Pulmonary artery endothelial cell (primary cell): ENCODE measurements at places on chromosomes 3 and 15. TPM values are rescaled to one million over a fixed set of nuclear protein-coding genes. Genes with fewer than 3 reads are reported as not detected.

DNA sequence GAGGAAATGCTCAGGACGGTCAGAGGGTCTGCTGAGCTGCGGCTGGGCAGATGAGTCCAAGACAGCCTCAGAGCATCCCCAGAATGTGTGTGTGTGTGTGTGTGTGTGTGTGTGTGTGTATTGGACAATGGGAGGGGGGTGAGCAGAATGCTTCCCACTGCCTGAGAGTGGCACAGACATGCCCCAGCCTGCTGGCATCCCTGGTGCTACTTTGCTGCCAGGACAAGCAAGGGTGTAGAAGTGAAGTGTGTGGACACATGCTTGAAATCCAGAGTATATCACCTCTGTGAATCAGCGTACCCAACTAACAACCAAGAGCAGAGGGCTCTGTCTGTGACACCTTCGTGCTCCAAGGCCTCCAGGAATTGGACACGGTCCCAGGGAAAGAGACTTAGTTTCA lies 76.3 kb downstream of the SLC9A9 start:
- DNase-seq = no peak

DNA sequence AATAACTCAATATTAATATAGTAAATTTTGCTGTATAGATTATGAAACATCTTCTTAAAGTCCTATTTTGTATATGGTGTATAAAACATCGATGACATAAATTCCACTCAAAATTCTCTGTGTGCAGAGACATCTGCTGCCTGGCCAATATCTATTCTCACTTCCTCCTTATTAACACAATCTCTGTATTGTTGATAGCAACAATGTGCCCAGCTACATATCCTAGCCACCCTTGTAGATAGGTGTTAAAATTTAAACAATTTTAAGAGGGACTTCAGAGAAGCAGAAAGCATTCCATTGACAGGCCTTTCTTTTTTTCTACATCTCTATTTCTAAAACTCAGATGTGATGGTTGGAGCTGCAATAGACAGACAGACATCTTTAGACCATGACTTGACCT lies 72.3 kb downstream of the FGF12 start:
- DNase-seq = no peak

DNA sequence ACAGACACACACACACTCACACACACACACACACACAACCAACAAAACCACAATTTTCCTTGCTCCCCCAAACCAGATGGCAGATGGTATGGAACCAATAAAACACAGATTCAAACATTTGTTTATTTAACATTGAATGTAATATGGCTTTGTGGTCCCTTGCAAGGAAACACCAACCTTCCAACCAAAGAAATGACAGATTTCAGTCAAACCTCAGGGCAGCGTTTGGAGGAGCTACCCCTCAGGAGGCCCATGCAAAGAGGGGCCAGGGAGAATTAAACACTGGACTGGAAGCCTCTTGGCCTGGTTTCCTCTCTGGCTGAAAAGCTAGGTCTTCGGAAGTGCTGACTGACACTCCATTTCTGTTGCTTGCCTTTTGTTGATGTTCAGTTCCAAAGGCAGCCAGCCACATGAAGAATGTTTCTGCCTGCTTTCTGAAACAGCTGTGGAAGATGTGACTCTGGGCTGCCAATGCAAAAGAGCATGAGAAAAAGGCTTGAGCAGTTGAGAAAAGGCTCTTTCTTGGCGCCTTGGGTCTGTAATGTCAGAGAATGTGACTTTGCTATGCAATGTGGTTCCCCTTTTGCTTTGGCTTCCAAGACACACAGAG lies 296.1 kb downstream of the RPLP1 start:
- DNase-seq = no peak

- peak; percentile 100 for DNase-seq
These were observed 116.0 kb downstream of the XXYLT1 start for GRCh38 chr3:195154793-195155535.

GRCh38 chr3:133676336-133677118 lies 14.8 kb upstream of the TOPBP1 start:
- DNase-seq = no peak

GRCh38 chr3:27325419-27325818 lies 43.8 kb downstream of the NEK10 start:
- DNase-seq = no peak

GRCh38 chr3:62876064-62876463 lies 848 bp upstream of the CADPS start:
- peak; percentile 7 for DNase-seq

- DNase-seq = no peak
These were observed 216.3 kb upstream of the LRTM1 start for GRCh38 chr3:55144015-55144673.

DNA sequence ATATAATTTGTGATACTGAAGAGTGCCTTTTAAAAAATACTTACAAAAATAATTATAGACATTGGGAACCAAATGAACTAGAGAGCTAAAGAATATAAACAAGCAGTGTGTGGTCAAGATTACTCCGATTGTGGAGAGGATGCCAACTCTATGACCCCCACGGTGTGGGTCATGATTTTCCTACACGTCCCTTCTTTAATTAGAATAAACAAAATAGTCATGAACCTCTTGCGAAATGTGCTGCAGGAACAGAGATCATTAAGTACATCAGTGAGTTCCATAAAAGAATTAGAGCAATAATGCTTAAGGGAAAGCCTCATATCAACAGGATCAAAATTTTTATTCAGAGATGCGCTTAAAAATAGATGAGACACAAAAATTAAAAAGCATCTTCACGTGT lies 476.6 kb upstream of the ROBO1 start:
- no peak for DNase-seq

DNA sequence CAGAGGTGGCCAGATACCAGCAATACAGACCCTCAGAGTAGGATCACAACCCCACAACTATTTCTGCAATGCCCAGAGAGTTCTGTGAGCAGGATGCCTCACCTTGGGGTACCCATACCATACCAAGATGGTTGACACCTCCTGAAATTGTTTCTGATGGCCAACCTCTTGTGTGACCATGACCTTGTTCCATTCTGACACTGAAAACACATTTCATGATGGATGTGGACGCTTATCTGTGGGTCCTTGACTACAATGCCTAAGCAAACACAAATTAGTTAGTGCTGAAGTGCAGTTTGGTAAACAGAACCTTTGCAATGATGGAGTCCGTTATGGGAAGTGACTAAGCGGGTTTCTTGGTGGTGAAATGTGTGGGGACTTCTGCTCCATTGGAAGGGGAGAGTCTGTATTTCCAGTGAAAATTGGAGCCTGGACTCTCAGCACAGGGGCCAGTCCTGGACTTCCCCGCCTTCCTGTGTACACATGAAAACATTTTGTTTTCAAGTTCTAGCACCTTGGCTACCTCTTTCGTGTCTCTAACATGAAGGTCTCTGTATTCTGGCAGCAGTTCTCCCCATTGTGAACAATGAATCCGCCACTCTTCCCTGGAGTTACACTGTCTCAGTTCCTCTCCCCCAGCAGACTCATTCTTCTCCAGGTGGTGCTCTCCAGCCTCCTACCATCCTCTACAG lies 106.2 kb downstream of the XXYLT1 start:
- no peak for DNase-seq

- no peak for DNase-seq
These were observed 76.7 kb upstream of the RNU6-1 start for GRCh38 chr15:67916565-67916964.

DNA sequence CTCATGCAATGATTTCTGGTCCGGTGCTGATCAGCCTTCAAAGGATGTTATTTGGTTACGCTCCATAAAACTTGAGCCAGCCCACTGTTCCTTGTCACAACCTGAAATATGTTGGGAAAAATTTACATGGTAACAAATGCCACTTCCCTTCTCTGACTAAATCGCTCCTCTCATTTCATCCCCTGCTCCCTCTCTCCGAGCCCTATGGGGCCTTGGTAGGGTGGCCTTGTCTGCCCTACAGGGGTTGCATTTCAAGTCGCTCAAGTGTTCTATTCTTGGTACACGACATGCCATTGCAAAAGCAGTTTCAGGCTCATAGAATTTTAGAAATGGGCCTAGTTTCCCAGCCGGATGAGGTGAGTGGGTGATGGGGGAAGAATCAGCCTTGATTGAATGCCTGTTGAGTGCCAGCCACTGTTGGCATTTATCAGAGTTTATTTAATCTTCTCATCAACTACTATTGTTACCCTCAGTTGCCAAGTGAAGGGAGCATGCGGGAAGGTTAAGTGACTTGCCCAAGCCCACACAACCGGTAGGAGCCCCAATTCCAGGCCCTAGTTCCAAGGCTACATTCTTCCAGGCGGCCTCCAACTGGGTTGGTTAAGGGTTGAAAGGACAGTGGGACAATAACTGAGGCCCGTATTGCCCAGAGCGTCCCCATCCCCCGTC lies 961 bp upstream of the ABHD2 start:
- DNase-seq = no peak

- peak; percentile 44 for DNase-seq
These were observed 55.9 kb downstream of the CGNL1 start for GRCh38 chr15:57432141-57432741.

DNA sequence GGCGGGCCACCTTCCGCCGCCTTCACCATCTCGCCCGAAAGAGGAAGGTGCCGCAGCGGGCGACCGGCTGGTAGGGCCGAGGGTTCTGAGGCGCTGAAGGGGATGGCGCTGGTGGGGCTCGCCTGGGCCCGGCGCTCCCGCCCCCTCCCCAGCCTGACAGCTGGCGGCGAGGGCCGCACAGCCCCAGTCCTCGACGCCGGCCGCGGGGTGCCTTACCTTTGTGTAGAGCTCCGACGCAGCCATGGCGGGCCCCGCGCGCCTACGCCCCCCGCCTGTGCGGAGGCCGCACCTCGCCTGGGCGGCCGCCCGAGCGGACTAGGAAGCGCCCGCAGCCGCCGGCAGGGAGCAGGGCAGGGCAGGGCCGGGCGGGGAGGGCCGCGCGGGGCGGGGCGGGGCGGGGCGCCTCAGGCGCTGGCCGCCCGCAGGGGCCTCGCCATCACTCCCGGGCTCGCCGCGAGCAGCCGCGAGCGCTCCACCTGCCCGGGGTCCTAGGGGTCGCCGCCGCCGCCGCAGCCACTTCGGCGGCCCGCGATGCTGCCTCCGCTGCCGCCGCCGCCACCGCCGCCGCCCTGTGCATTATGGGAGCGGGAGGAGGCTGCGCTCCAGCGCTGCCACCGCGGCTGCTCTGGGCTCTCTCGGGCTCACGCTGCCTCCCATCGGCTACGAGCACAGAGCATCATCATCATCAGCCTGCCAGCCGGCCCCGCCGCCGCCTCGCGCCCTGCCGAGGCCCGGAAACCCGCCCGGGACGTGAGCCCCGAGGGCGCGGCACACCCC lies at the start of gene MYO5A:
TSS of gene MYO5A (minus strand) at position 317 of the 777 bp plus-strand sequence. CDS start at position 243, 74 bp downstream.
- peak; percentile 36 for DNase-seq

- peak; percentile 24 for DNase-seq
These were observed 100.6 kb downstream of the SUCNR1 start for GRCh38 chr3:151974067-151974466.

DNA sequence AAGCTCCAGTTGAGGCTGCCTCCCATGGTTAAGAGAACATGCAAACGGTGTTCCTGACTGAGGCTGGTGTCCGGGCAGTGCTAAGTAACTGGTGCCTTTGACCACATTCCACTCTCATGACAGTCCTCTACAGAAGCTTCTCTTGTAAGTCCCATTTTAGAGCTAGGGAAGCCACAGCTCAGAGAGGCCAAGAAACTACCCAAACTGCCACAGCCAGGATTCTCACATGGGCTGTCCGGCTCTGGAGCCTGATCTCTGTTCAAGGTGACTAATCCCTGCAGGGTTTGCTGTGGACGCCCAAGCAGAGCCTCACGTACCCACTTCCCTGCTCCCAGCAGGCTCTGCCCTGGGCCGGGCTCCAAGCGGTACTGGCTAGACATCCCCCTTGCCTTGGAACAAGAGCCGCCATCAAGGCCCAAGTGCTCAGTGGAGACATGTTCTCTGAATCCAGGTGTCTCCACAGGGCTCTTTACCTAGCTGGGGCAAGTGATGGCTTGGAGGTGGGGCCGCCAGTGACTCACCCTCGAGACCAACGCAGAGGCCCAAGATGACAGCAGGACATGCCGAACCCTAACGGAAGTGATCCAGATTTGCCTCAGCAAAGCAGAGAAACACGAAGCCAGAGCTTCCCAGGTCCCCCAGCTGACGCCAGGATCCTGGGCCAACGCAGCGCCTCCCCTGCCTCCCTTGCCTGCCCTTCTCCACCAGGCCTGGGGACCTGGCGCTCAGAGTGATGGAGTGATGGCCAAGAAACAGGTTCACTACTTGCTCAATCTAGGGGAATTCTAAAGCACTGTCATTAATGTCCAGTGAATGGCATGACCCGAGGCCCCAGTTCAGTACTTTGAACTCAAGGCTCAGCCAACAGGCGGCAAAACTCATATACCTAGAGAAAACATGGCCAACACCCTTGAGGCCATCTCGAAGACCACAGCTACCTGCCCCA lies 24.4 kb downstream of the KLHL25 start:
- no peak for DNase-seq

- DNase-seq = no peak
These were observed 89.1 kb upstream of the ALCAM start for GRCh38 chr3:105277656-105278055.

GRCh38 chr3:123745184-123745855 lies 138.8 kb downstream of the MYLK start:
- DNase-seq = no peak

DNA sequence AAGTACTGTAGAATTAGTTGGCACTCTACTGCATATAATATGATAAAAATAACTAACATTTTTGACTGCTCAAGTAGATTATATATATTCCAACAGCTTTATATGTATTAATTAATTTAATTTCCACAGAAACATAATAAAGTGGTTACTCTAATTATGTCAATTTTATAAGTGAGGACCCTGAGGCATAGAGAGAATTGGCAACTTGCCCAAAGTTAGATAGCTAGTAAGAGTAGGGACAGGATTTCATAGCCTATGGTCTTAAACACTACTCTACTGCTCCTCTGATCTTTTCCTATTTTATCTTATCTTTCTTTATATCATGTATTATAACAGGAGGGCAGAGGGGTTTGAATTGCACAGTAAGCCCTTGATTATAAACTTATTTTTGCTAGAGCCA lies 418.7 kb upstream of the SGO1 start:
- DNase-seq = no peak

- no peak for DNase-seq
These were observed 2.7 kb downstream of the GAP43 start for GRCh38 chr3:115626006-115626409.

- DNase-seq = peak; percentile 95
These were observed 613.4 kb downstream of the MCTP2 start for GRCh38 chr15:94844538-94845389.

- no peak for DNase-seq
These were observed 43.1 kb downstream of the DNASE1L3 start for GRCh38 chr3:58167431-58168351.

The MINAR1 gene
- total RNA-seq = 0.28 and 0.92 TPM in 2 replicates

The ACVR2B gene
- total RNA-seq = 3.3 and 4.2 TPM in 2 replicates

The TMEM266 gene
- not detected in 2 replicates for total RNA-seq

The HIGD2B gene
- 0.07 and 0.13 TPM in 2 replicates for total RNA-seq

The LOXL1 gene
- 0.28 and 4.4 TPM in 2 replicates for total RNA-seq

The PODXL2 gene
- 2.6 and 6.0 TPM in 2 replicates for total RNA-seq

The TMCO5A gene
- total RNA-seq = not detected in 2 replicates

The GMNC gene
- not detected in 2 replicates for total RNA-seq

The C15orf61 gene
- total RNA-seq = 1.9 and 2.7 TPM in 2 replicates
